ENCODE measurements at places on chromosomes 7 and 10.
A peak's percentile ranks its signal among the peaks of the same experiment; 100 is the strongest.

- H3K27ac ChIP-seq = no peak overlapping the region
- no peaks in the 10 kb centered on the region for H3K36me3 ChIP-seq
- no peaks in the 10 kb centered on the region for H3K4me1 ChIP-seq
- DNase-seq = no peak
- H3K4me3 ChIP-seq = no peak overlapping the region
Measured at GRCh38 chr7:95684505-95684904, 87.8 kb upstream of the DYNC1I1 start.

GRCh38 chr7:44618753-44619152 lies 12.3 kb downstream of the OGDH start:
- H3K36me3 ChIP-seq = no peaks in the 10 kb centered on the region
- H3K27ac ChIP-seq = no peak overlapping the region
- no peak for DNase-seq
- no peak overlapping the region for H3K4me3 ChIP-seq
- peaks cover 28% of the 10 kb centered on the region for H3K4me1 ChIP-seq

DNA sequence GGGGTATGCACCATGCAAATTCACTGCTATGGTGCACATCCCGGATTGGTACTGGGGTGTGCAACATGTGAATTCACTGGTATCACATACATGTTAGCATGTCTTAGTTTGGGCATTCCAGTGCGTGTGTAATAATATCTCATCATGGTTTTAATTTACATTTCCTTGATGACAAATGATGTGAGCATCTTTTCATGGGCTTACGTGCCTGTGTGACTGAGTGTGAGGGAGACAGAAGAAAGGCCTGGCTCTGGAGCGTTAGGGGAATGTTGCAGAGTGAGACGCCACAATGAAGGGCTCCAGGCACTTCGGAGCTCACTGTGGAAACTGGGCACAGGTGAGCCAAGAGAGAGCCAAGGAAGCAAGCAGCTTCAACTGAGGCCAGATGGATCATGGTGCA lies 162.6 kb downstream of the UBE2H start:
- H3K27me3 ChIP-seq = no peaks in the 10 kb centered on the region
- H3K27ac ChIP-seq = no peak overlapping the region
- no peak overlapping the region for H3K4me3 ChIP-seq
- DNase-seq = no peak
- H3K36me3 ChIP-seq = no peaks in the 10 kb centered on the region

- no peak overlapping the region for H3K27ac ChIP-seq
- no peak overlapping the region for H3K4me3 ChIP-seq
- H3K4me1 ChIP-seq = no peaks in the 10 kb centered on the region
Measured at GRCh38 chr10:665579-666091, 23.8 kb downstream of the DIP2C start.

DNA sequence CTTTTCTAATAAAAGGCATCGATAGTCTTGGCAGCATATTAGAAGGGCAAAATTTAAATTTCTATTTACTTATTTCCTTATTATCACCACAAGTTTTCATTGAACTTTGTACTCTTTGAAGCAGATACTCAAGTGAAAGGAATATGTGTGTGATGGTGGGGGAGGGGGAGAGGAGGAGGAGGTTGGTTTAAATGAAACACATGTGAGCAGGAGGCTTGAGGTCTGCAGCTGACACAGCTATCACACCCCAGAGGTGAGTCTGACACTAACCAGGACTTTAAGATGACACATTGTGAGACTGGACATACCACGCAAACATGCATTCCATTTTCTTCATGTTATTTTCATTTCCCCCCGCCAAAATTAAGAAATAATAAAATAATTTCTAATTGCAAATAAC lies 63.3 kb downstream of the CTTNBP2 start:
- no peak overlapping the region for H3K27ac ChIP-seq
- H3K4me3 ChIP-seq = no peak overlapping the region

DNA sequence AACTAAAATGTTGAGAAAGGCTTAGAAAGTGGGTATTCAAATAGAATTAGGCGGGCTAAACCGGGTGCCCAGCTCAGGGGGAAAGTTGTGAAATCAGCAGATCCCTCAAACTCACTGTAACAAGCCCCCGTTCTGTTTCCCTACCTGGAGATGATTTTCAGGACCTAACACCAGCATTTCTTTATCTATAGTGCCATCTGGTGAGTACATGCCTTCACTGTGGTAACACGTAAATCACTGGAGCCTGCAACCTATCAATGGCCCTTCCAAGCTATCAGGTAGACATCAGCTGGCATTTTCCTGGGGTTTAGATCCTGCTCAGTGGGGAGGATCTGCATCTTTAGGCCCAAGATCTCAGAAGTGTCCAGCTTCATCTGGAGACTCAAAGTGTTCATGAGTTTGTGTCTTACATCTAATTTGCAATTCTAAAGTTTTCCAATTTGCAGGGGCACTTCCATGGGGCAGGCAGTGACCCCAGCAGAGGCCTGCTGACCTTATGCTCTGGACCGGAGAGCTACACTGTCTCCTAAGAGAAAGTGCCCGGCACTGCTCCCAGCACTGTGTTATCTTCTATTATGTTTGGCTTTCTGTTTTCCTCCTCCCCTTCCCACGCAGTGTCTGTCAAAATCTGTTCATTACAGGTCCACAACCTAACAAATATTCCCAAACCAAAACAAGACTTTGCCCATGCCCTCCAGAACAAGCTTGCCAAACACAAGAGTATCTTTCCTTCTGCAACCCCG lies 132.5 kb downstream of the LSM5 start:
- DNase-seq = peak; percentile 51
- H3K27me3 ChIP-seq = no peaks in the 10 kb centered on the region
- H3K4me3 ChIP-seq = no peak overlapping the region
- H3K36me3 ChIP-seq = no peaks in the 10 kb centered on the region
- H3K27ac ChIP-seq = no peak overlapping the region
- H3K4me1 ChIP-seq = no peaks in the 10 kb centered on the region

DNA sequence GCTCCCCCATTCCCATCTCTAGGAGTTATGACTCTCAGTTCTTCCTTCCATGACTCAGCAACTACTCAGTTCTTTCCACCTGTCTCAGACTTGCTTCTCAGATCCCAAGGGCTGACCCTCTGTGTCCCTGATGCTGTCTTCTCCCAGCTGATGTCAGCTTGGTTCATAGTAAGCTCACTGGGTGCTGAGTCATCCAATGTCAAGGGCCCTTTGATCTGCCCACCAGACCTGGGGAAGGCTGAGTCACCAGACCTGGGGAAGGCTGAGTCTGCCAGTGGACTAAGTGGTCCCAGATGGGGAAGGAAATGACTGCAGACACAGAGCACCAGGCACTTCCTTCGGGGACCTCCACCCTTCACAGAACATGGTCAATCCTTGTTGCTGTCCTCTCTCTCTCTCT lies 76.1 kb upstream of the ZEB1 start:
- H3K27ac ChIP-seq = no peak overlapping the region
- H3K36me3 ChIP-seq = no peaks in the 10 kb centered on the region
- H3K4me1 ChIP-seq = no peaks in the 10 kb centered on the region
- no peak for DNase-seq

DNA sequence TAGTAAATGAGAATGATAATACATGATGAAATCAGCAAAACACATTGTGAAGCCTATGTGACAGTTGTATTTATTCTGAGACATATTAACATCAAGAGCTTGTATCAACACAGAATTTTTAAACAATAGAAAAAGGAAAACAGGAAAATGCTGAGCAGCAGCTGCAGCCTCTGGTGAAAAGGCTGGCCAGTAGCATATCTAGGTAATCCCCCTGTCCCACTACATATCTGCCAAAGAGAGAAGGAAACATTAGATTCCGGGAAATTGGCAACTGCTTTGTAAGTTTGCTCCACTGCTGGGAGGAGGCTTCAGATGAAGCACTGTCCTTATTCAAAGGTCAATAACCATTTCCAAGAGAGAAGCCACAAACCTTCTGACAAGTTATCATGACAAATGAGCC lies 89.4 kb downstream of the RALA start:
- H3K27me3 ChIP-seq = no peaks in the 10 kb centered on the region
- H3K27ac ChIP-seq = no peak overlapping the region
- peaks cover 16% of the 10 kb centered on the region for H3K4me1 ChIP-seq
- no peak overlapping the region for H3K4me3 ChIP-seq
- DNase-seq = no peak

- H3K4me3 ChIP-seq = no peak overlapping the region
- H3K27me3 ChIP-seq = no peaks in the 10 kb centered on the region
- H3K27ac ChIP-seq = no peak overlapping the region
- H3K36me3 ChIP-seq = no peaks in the 10 kb centered on the region
- no peaks in the 10 kb centered on the region for H3K4me1 ChIP-seq
- peak; percentile 47 for DNase-seq
Measured at GRCh38 chr10:25768167-25768566, 165.9 kb upstream of the MYO3A start.

DNA sequence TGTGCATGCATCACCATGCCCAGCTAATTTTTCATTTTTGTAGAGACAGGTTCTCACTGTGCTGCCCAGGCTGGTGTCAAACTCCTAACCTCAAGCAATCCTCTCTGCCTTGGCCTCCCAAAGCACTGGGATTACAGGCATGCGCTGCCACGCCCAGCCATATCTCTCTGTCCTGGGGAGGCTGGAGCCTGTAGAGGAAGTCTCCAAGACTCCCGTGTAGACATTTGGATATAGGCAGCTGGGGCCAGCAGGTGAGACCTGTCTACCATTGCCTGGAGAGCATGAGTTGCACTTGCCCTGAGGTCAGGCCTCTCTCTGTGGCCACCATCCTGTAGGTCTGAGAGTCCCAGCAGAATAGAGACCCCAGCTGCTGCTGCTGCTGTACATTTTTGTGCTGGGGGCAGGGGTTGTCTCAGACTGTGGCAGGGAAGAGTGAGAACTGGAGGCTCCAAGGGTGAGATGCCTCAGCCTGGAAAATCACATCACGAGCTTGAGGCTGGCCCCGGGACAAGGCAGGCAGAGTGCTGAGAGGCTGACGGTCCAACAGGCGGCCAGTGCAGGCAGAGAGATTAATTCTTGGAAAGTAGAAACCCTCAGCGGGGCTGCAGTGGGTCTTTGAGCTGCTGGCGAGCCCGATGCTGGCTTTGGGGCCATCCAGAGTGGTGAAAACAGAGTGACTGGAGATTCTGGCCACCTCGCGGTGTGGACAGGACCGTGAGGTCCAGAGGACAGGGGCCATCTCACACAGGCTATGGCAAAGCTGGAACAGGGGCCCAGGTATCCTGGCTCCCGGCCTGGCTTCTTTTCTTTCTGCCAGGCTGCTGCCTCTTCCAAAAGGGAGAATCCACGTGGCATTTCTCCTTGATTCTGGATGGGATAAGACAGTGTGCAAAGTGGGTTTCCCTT lies 60.9 kb downstream of the TMEM270 start:
- no peak for DNase-seq
- no peaks in the 10 kb centered on the region for H3K4me1 ChIP-seq
- H3K27me3 ChIP-seq = no peaks in the 10 kb centered on the region
- no peak overlapping the region for H3K27ac ChIP-seq

DNA sequence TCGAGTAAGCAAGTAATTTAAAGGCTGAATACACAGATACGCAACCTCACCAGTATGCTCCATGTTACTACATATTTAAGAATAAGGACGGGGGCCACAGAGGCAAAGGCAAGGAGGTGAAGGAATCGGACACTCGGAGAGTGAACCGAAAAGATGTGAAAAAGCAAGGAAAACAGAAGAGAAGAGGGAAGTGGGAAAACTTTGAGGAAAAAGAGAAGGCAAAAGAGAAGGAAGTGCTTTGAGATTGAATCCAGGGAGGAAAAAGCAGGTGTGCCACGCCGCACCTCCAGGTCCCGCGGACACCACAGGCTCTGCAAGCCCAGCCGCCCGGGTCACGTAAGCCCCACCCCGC lies 367 bp upstream of the AVL9 start:
- peaks cover 22% of the 10 kb centered on the region for H3K36me3 ChIP-seq
- H3K4me1 ChIP-seq = peaks cover 18% of the 10 kb centered on the region
- peak overlapping the region; percentile 84 for H3K4me3 ChIP-seq
- DNase-seq = no peak
- H3K27me3 ChIP-seq = no peaks in the 10 kb centered on the region

- no peak for DNase-seq
- H3K27ac ChIP-seq = no peak overlapping the region
- H3K4me3 ChIP-seq = no peak overlapping the region
- H3K27me3 ChIP-seq = no peaks in the 10 kb centered on the region
Measured at GRCh38 chr10:79542626-79543025, 17.6 kb downstream of the SFTPA2 start.

DNA sequence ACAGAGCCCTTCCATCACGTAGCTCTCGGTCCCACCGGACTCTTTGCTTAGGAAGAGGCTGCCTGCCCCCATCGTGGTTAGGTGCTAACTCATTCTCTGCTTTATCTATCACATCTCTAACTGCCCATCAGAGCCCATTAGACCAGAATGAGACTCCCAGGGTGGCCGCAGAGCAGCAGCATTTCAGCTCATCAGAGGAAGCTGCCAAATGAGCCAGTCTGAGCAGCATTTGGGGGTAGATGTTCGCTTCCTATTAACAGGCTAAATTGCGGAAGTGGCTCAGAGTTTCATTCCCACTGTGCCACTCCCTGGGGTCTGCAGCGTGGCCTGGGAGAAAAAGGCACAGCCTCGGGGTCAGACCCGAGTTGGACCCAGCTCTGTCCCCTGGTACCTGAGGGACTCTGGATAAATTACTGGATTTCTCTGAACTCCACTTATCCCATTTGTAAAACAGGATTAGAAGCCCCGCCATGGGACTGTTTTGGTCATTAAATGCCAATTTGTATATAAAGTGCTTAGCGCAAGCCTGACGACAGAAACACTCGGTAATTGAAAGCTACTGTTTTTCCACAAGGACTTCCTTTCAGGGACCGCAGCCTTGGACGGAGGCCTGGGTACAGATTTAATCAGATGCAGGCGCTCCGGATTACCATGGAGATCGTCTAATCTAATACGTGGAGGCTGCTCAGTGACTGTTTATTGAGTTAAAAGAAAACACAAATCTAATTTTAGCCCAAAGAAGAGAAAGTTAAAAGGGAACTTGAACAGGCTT lies 73.8 kb upstream of the PRLHR start:
- H3K27ac ChIP-seq = no peak overlapping the region
- H3K4me3 ChIP-seq = no peak overlapping the region
- H3K36me3 ChIP-seq = no peaks in the 10 kb centered on the region
- no peaks in the 10 kb centered on the region for H3K27me3 ChIP-seq

Data from Karpas-422 (cell line).